ENCODE measurements at places on chromosomes 7 and 10. TPM values are rescaled to one million over a fixed set of nuclear protein-coding genes. Genes with fewer than 3 reads are reported as not detected.

- no peak overlapping the region for H3K27ac ChIP-seq
- peaks cover 3% of the 10 kb centered on the region for H3K4me1 ChIP-seq
- H3K27me3 ChIP-seq = peaks cover 88% of the 10 kb centered on the region
- no peak for DNase-seq
- H3K4me3 ChIP-seq = no peak overlapping the region
- no peaks in the 10 kb centered on the region for H3K36me3 ChIP-seq
Measured at GRCh38 chr7:157013101-157013500, 2.6 kb upstream of the MNX1 start.

Gene ANK3
- total RNA-seq = 24.7 TPM

DNA sequence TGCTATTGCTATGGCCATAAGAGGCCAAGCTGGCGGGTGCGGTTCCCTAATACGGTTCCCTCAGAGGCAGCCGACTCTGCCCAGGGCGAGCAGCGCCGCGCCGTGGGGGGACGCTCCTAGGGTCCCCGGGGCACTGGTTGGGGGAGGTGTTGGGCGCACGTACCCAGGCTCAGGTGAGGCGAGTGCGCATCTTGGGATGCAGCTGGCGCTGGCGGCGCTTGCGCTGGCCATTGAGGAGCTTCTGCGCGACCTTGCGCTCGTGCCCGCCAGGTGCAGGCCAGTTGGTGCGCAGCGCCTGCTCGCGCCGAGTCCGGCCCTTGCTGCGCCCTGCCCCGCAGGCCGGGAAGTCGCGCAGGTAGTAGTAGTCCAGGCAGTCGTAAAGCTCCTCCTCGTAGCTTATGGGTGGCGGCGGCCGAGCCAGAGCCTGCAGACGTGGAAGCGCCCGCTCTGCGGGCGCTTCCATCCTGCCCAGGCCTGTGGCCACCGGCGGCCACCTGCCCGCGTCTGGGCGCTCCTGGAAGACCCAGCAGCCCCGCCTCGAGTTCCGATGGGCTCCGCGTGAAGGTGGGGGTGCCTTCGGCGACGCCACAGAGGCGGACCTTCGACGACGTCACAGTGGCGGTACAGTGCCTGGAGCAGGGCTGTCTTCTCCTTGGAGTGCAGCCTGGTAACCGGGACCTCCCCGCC lies at the start of gene NUPR2:
NUPR2 (minus strand) TSS at position 566 of the 687 bp plus-strand sequence; CDS start at position 463, 103 bp downstream.
- no peak within 1 kb of the TSS for H3K4me3 ChIP-seq
- H3K4me1 ChIP-seq = peaks cover 13% of the 10 kb centered on the region
- H3K36me3 ChIP-seq = no peaks in the 10 kb centered on the region
- no peak for DNase-seq
- H3K27me3 ChIP-seq = no peaks in the 10 kb centered on the region

Gene BICC1
- total RNA-seq = 9.2 TPM

- no peaks in the 10 kb centered on the region for H3K27me3 ChIP-seq
- H3K36me3 ChIP-seq = no peaks in the 10 kb centered on the region
- H3K27ac ChIP-seq = no peak overlapping the region
- no peaks in the 10 kb centered on the region for H3K4me1 ChIP-seq
- H3K4me3 ChIP-seq = no peak overlapping the region
Measured at GRCh38 chr10:44558521-44558920, 173.6 kb upstream of the CXCL12 start.

- no peak overlapping the region for H3K4me3 ChIP-seq
- no peak for DNase-seq
- H3K27ac ChIP-seq = no peak overlapping the region
- no peaks in the 10 kb centered on the region for H3K36me3 ChIP-seq
- H3K4me1 ChIP-seq = no peaks in the 10 kb centered on the region
- no peaks in the 10 kb centered on the region for H3K27me3 ChIP-seq
Measured at GRCh38 chr7:50332241-50333165, 28.0 kb downstream of the IKZF1 start.

DNA sequence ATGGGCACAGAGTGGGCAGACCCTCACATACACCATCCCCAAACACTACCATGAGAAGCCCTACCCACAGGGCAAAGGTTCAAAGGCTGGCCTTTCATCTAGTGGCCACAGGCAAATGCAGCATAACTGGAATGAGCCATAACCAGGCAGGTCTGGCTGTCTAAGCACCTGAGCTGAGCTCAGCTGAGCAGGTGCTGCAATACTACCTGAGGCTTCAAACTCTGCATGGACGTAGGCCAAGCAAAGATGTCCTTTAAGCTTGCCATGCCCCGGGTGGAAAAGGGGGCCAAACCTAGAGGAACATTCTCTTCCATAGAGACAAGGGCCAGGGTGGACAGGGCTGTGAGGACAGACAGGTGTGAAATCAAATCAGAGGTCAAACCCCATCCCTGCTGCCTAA lies 65.3 kb upstream of the CAMK2B start:
- no peaks in the 10 kb centered on the region for H3K27me3 ChIP-seq
- no peaks in the 10 kb centered on the region for H3K4me1 ChIP-seq
- no peak for DNase-seq
- H3K4me3 ChIP-seq = no peak overlapping the region
- no peak overlapping the region for H3K27ac ChIP-seq
